ENCODE measurements at places on chromosomes 12 and 14.

GRCh38 chr12:65836419-65837197 lies 12.3 kb downstream of the HMGA2 start:
- no peak for DNase-seq

GRCh38 chr14:32457213-32457920 lies 128.3 kb downstream of the AKAP6 start:
- DNase-seq: no peak

DNA sequence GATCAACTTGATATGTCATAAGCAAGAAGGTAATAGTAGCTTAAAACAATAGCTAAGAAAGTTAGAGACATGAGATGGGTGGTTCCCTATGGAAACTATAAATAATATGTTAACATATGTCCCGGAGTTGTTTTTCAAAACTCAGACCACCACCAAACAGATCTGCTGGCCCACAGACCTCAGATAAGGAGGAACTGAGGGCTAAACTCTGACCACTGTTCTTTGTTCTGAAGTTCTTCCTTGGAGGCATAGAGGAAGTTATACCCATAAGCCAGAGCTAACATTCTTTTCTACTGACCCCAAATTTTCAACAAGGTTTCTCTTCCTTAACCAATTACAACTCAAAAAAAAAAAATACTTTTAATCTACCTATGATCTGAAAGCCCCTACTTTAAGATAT lies 156.1 kb upstream of the FSCB start:
- no peak for DNase-seq

GRCh38 chr12:78359520-78359919 lies 505.1 kb upstream of the SYT1 start:
- no peak for DNase-seq

DNA sequence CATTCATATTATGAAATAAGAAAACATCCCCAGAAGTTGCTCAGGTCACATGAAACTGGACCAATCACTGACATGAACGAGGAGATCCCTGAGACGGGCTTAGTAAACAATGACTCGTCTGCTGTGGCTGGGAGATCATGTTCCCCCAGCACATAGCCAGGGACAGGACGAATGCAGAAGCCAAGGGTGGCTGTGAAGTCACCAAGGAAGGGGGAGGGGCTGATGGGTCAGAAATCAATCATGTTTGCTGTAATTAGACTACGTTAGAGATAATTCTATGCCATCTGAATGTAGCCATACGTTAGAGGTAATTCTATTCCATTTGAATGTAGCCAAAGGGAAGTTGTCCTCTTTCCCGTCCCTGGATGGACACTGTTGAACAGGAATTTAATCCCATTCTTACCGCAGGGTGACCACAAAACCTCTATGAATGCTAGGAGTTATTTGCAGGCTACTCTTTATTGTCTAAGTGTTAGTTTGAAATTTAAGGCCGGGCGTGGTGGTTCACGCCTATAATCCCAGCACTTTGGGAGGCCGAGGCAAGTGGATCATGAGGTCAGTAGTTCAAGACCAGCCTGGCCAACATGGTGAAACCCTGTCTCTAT lies 332.9 kb downstream of the TMEM132D start:
- DNase-seq: no peak

DNA sequence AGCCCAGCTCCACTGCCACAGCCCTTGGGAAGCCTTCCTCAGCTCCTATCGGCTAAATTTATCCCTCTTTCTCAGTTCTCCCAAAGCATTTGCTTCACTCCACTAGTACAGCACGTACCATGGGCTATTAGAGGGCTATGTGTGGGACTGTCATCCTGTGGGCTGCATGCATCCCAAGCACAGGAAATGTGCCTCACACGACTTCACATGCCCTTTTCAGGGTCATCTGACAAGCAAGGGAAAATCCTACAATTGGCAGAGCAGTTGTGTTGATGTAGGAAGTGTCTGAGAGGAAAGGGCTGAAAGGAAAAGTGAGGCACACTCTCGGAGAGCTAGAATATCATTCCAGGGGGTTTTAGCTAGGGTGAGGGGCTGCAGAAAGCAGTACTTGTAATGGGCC lies 47.6 kb downstream of the NINJ2 start:
- DNase-seq: no peak
